ENCODE measurements at places on chromosomes 5 and 9. TPM values are rescaled to one million over a fixed set of nuclear protein-coding genes. Genes with fewer than 3 reads are reported as not detected.

DNA sequence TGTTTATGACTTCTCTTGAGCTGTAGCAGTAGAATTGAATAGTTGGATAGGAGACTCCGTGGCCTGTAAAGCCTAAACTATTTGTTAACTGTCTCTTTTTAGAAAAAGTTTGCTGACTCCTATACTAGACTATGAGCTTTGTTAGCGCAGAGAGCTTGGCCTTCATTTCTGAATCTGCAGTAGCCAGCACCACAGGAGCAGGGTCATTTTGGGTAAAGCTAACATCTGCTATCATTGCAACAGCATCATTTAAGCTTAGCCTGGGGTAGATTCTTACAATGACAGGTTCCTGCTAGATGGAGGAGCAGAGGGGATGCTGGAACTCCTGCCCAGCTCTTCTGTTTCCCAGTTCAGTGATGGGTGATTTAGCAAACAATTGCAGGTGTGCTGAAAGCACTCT is 133.7 kb upstream of the ASTN2 start:
- DNase-seq, result no peak

DNA sequence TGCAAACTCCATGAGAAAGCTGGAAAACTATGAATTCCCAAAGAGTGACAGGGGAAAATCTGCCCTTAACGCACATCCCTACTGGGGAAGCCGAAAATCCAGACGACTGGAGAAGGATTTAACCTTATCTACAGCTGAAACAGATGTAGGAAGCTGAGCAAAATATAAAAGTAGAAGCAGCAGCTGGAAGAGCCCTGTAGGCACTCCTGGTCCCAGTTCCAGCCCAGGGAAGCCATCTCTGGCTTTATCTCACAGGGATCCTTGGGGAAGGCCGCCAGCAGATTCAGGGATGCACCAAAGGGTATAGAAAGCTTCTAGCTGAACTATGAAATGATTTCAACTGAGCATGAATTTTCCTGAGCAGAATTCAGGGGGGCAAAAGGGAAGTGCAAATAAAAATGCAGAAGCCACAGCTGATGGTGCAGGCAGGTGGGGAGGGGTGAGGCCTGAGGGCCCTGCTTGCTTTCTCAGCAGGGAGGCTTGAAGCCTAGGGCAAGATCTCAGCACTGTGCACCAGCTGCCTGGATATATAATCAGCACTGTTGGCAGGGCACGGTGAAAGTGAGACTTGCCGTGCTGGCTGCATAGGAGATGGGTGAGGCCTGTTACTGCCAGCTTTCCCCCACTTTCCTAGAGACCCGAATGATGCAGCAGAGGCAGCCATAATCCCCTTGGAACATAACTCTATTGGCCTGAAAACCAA is 2019.5 kb upstream of the NUDT12 start:
- no peak for DNase-seq

The CPEB4 gene
- 27.8 TPM for total RNA-seq

- DNase-seq, result no peak
Measured at GRCh38 chr5:8767746-8768145, 778.1 kb downstream of the SEMA5A start.

DNA sequence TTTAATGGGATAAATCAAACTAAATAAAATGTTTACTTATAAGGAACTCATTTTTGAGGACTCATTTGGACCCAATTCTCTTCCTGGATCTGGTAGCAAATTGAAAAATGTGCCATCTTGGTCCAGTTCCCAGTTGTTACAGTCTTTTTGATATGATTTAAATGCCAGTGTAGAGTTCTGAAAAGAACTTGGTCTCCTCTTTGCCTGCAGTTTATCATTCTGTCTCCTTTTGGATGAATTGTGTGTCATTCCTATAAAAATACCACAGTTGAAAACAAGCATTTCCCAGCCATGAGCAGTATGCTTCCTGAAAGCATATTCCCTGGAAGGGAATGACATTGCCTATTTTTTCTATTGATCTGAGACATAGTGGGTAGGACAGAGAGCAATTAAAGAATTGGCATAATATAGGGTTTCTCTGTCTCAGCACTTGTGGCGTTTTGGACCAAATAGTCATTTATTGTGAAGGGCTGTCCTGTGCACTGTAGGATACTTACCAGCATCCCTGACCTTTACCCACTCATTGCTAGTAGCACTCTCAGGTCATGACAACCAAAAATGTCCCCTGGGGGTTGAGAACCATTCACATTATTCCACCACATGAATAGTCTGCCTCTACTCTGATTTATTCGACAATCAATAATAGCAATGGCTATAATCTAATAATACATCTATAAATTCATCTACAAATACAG is 181.8 kb downstream of the NXNL2 start:
- no peak for DNase-seq

Measured in sigmoid colon (tissue), 7 donors.